ENCODE measurements at places on chromosomes 7 and 10. TPM values are rescaled to one million over a fixed set of nuclear protein-coding genes. Genes with fewer than 3 reads are reported as not detected.

Gene LRMDA
- total RNA-seq, result 16.3 TPM

- no peak overlapping the region for H3K4me3 ChIP-seq
- peak; percentile 54 for DNase-seq
- H3K36me3 ChIP-seq, result no peaks in the 10 kb centered on the region
- H3K4me1 ChIP-seq, result no peaks in the 10 kb centered on the region
Measured at GRCh38 chr7:4167385-4167910, 514.6 kb upstream of the FOXK1 start.

DNA sequence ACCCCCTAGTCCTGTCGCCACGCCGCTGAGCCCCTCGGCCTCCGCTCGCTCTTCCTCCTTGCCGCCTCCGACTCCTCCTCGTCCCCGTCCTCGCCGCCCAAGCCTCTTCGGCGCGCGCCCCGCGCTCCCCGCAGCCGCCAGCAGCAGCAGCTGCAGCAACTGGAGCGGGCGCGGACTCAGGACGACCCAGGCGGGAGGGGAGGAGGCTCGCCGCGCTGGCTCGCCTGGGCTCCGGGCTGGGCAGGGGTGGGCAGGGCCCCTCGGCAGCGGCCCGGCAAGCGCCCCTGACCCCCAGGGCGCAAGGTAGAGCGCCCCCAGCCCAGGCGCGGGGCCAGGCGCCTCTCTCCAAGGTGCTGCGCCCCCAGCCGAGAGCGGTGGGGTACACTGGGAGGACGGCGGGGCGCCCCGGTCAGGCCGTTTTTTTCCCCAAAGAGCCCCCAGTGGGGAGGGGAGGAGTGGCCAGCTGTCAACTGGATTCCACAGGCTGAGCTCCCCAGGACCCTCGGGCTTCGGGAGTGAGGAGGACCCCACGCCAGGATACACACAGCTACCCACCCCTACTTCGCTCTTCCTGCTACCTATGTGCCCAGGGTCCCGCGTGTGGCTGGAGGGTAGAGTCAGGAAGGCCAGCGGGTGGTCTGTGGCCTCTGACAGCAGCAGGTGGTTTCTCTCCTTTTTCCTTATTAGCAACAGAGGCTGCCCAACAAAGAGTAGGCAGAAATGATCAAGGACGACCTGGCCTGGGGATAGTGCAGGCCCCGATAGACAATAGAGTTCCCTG lies 903 bp upstream of the KCNMA1 start:
- no peaks in the 10 kb centered on the region for H3K4me1 ChIP-seq
- H3K27ac ChIP-seq, result no peak overlapping the region
- peaks cover 39% of the 10 kb centered on the region for H3K27me3 ChIP-seq
- no peak overlapping the region for H3K4me3 ChIP-seq
- DNase-seq, result no peak

- no peaks in the 10 kb centered on the region for H3K36me3 ChIP-seq
- H3K4me3 ChIP-seq, result no peak overlapping the region
- H3K27me3 ChIP-seq, result no peaks in the 10 kb centered on the region
Measured at GRCh38 chr7:114766041-114766356, 155.9 kb upstream of the MDFIC start.
